ENCODE measurements at places on chromosomes 4 and X.

DNA sequence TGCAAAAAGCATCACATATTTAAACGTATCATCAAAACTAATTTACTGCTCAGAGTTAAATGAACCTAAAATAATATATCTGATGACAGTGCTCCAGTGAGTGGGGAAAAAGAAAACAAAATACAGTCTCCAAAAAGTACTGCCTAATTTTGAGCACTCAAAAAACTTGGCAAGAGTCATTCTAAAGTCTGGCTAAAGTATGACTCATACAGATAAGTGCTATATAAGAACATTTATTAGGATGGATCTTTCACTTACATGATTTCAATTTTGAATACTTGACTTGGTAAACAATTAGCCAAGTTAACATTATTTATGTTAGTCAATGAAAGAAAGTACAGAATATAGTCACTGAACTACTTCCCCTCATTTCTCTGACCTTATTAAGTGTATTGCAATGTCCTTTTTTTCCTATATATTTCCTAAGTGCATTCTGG is 27.2 kb downstream of the FBXO8 start:
- DNase-seq = no peak

DNA sequence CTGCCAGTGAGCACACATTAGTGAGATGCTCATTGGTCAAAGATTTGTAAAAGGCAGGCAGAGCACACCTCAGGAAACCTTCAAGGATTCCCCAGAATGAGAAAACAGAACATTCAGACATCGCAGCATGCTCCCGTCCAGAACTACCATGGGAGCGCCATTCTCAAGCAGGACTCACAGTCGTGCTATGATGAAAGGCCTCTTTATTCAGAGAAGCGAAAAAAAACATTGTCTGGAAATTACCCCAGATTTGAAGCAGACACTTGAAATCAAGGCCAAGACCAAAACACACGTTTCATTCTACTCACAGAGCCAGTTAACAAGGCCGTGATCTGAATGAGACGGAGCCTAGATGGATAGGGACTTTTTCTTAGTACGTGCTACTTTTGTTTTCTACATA is 961.8 kb upstream of the TENM3 start:
- no peak for DNase-seq

DNA sequence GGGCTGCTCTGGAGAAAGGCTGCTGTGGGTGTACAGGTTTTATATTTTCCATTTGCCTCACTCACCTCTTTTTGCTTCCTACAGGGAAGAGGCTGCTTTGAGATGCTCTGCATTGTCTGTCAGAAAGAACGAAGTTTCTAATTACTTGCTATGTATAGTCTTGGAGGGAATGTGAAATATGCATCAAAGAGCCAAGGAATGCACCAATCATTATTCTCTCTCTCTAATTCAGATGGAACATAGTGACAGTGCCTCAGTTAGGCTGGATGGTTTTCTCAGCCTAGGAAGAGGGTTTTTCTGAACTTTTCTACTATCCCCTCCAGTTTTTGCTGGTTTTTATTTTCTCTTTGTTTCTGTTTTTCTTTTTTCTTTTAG is 106.8 kb upstream of the SLC4A4 start:
- no peak for DNase-seq

- no peak for DNase-seq
Observed at GRCh38 chr4:15738877-15739276, 36.0 kb downstream of the BST1 start.

- no peak for DNase-seq
Observed at GRCh38 chr4:3483471-3483921, 20.4 kb downstream of the DOK7 start.

GRCh38 chr4:152886201-152886600 is 49.9 kb upstream of the FHDC1 start:
- no peak for DNase-seq

DNA sequence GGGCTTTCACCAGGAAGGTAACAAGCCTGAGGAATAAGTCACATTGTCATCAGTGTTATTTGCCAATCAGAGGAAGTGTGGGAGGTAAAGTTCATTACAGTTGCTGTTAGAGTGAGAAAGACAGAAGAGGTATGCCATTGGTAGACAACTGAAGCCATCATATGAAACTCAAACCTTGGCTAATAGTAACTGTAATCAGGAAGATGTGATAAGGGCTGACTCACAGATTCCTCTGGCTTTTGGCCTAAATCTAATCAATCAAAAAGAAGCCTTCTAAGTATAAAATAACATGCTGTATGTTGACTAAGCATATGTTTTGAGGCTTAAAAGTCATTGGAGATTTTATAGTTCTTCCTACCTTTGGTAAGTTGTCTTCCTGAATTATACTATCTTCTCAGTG is 242.8 kb downstream of the PCDH7 start:
- no peak for DNase-seq

DNA sequence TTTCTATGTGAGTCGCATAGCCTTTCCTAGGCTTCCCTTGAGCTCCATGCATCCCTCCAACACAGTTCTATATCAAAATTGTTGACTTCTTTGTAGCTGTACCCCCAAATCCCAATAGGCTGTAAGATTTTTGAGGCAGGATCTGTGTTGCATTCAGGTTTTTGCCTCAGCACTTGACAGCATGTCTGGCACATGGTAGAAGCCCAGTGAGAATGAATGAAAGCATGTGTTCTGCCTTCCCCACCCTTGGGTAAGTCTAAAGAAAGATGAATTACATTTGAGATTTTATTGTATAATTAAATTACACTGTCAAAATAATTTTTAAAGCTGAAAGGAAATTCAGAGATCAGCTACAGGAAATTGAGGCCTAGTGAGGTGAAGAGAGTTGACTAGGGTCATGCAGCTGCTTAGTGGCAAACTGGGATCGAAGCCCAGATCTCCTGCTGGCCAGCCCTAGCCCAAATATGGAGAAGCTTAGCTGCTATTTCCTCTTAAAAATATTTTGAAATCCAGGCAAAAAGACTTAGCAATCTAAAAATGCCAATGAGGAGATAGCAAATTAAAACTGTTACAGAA is 122.5 kb downstream of the SPATA18 start:
- no peak for DNase-seq

GRCh38 chr4:116925900-116926457 is 159.4 kb downstream of the TRAM1L1 start:
- DNase-seq = peak; percentile 12

- no peak for DNase-seq
Observed at GRCh38 chr4:149521611-149522425, 293.8 kb downstream of the IQCM start.

GRCh38 chrX:10126834-10127233 is 29.9 kb upstream of the CLCN4 start:
- no peak for DNase-seq

DNA sequence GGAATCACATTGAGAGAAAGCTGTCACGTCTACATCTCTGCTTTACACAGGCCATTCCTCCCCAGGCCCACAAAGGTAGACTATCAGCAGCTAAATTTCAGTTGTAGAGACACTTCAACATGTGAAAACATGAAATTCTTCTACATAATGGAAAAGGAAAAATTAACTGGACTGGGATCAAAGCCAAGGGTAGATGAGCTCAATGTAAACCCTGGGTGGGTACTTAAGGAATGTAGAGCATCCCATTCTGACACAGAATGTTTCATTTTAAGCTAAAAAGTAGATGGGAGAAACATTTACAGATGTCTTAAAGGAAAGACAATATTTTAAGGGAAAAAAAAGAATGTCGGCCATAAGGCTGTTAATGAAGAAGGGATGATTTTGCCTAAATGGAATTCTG is 51.3 kb upstream of the NPNT start:
- DNase-seq = no peak

DNA sequence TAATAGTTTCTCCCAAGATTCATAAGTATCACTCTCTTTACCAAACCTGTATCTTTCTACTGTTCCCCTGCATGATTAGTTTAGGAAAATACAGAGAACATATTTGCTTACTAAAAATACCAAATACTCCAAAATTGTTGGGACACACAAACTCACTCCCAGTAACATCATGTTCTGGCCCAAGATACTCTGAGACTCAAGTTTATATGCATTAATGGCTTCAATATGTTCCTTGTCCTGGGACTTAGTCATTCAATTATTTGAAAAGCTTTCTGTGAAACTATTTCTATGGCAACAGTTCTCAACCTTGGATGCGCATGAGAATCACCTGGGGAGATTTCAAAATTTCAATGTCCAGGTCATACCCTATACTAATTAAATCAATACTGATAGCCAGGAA is 138.9 kb upstream of the PTCHD1 start:
- DNase-seq = no peak

GRCh38 chr4:6408263-6408662 is 64.2 kb downstream of the PPP2R2C start:
- no peak for DNase-seq

GRCh38 chr4:105248613-105249012 is 101.9 kb downstream of the TET2 start:
- DNase-seq = no peak

- no peak for DNase-seq
Observed at GRCh38 chr4:98527534-98528269, 130.7 kb downstream of the TSPAN5 start.

- no peak for DNase-seq
Observed at GRCh38 chr4:6527259-6527658, 47.7 kb upstream of the MAN2B2 start.

GRCh38 chrX:46683048-46683447 is 75.9 kb downstream of the SLC9A7 start:
- DNase-seq = no peak

GRCh38 chrX:113300580-113300979 is 459.9 kb upstream of the AMOT start:
- no peak for DNase-seq

DNA sequence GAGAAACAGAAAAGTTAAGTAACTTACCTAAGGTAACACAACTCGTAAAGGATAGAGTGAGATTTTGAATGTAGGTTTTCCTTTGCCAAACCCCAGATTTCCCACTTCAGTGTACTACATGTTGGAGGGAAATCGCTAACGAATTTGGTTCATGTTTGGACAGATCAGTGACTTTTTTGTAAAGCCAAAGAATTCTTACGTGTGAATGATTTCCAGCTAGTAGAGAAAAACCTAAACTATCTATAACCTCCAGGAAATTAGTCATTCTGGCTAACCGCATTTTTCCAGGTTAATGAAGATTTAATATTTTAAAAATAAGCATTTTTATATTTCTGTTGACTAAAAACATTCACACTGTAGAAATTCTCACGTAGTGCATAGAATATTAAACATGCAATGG is 7.2 kb downstream of the TENM3 start:
- no peak for DNase-seq
